ENCODE measurements at places on chromosomes 1 and 21.

- DNase-seq: no peak
Measured at GRCh38 chr1:147760481-147761260, at the start of gene GJA5. Gene GJA5, minus strand, starts transcription at chr1:147760602. Its CDS starts 1,364 bp downstream, at chr1:147759238.

DNA sequence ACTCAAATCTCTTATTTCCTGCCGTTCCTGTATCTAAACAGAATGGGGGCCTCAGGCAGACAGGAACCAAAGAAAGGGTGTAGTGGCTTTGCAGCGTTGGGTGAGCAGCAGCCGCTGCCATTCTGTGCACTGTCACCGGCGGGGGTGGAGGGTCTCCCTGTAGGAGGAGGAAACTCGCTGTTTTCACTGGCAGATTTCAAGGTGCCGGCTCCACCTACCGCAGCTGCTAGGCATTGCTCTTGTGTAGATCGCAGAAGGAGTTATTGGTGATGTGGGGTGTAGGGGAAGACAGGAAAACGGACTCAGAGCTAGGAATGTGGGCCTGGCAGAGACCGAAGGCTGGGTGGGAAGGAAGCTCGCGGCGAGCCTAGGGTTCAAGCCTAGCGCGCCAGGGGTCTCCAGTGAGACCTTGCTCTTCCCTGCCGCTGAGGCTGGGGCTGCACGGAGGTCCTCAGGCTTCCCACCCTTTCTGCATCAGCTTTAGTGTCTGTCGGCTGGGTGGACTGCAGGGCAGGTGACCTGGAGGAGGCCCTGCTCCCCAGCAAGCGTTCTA lies 20.8 kb downstream of the ATP5PO start:
- DNase-seq: peak; percentile 88

DNA sequence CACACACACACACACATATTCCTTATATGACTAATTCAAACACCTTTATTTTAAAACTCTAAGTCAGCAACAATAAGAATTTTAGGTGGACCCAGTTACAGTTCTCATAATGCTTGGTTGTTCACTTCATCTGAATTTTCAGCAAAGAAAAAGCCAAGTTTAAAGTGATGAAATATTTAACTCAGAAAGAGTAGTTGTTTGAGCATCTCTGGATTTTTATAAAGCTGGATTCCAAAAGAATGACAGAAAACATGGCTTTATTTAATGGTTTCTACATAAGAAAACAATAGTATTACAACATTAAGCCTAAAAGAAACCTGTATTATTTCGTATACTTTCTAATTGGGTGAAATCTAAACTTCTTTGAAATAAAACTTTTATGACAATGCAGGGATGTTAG lies 54.2 kb upstream of the ADAMTS5 start:
- no peak for DNase-seq

- peak; percentile 30 for DNase-seq
Measured at GRCh38 chr1:31987135-31987619, 26.5 kb upstream of the KHDRBS1 start.

DNA sequence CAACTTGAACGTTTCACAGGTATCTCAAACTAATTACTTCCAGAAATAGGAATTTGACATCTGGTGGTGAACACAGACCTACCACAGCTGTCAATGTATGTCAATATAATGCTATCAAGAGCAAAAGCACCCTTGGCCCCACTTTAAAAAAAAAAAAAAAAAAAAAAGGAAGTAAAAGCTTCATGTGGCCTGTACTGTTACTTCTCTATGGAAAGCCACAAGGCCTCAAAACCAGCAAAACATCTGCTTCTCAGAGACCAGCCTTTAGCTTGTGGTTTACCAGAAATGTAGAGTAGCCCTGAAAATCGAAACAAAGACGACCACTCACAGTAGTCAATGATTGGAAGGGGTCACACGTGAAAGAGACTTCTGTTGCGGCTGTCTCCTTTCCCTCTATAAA lies 109.6 kb downstream of the SLC45A1 start:
- DNase-seq: peak; percentile 21

GRCh38 chr1:155454096-155454495 lies 108.5 kb downstream of the ASH1L start:
- DNase-seq: no peak
